Adipocyte (in vitro differentiated cells): ENCODE measurements at places on chromosomes 3 and 15.

DNA sequence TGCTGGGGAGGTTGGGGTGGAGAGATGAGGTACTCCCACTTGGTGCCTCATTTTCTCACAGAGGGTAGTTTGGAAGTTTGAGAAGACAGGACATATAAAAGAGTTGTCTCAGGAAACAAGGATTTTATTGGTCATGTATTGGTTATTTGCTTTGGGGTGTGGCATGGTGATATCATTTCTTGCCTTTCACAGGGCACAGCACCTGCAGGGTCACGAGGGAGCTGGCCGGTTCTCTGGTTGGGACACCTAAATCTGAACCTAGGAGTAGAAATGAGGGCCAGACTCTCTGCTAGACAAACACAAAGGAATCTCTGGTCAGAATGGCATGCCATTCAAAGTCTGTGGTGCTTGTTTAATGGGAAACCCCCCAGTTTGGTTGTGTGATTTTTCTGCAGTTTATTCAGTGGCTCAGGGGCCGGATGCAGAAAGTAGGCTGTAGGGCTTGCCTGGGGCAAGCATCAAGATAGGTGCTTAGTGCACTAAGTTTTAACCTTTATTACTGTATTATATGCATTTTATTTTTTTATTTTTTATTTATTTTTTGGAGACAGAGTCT, 237.7 kb upstream of the EIF1B start:
- DNase-seq = no peak

DNA sequence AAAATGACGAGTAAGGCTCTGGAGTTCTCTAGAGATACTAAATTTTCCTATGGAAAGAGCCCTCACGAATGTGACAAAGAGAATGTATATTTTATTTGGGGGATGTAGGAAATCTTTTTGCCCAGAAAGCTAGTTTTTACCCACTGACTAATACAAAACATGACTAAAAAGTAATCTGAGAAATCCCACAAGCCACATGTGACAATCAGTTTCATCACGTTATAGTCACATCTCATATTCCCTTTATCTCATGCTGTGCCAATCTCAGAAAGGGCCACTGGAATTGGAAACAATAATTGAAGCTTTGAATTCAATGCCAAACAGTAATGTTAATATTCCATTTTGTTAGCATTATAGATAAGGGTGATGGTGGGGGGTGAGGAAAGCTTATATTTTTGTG, 509.0 kb upstream of the GOLIM4 start:
- DNase-seq = peak; percentile 17

GRCh38 chr15:66542896-66543295, 22.9 kb downstream of the LCTL start:
- no peak for DNase-seq

DNA sequence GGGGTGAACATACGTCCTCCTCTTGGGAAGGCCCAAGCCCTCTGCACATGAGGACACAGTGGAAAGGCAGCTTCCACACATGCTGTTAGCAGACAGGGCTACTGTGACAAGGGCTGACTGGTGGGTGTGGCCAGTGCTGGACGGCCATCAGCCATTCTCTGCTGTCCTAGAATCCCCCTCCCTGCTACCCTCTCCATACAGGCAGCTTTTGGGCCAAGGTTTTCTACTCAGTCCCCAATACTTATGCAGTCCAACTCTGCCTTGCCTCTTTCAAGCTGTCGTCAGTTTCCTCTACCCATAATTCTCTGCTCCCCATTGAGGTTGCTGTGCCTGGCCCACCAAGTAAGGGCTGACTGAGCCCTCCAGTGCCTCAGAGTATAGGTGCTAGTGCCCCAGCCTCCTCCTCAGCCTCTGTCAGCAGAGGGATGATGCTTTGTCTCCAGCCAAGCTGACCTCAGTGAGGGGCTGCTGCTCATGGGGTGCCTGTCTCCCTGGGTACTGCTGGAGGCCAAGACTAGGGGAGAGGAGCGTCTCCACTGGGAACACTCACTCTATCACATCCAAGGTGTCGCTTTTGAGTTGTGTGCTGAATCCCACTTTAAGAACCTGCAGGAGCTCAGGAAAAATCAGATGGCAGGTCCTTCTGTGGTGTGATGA, 2.8 kb downstream of the LOXL1 start:
- peak; percentile 68 for DNase-seq

DNA sequence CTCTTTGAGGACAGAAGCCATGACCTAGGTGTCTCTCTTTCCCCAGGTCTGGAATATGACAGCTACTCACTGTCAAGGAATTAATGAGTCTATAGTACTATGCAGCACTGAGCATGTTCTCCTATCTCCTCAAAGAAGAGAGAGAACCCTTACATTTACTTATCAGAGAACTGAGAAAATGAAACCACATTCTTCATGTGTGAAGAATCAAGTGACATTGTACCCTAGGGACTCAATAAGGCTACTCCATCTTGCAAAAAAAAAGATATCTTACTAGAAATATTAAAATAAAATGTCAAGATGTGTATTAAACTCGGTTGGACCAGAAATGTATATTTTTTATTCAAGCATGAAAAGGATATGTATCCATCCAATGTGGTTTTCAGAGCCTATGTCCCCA, 133.2 kb upstream of the COL8A1 start:
- no peak for DNase-seq

GRCh38 chr3:187568171-187568570, 102.0 kb downstream of the SST start:
- DNase-seq = peak; percentile 16
